ENCODE measurements at places on chromosomes 3 and 15. TPM values are rescaled to one million over a fixed set of nuclear protein-coding genes. Genes with fewer than 3 reads are reported as not detected.

The ECE2 gene
- not detected for total RNA-seq

The SI gene
- 1.0 TPM for total RNA-seq

The CCR2 gene
- 3.3 TPM for total RNA-seq

The CCDC39 gene
- 0.64 TPM for total RNA-seq

The ANKRD63 gene
- total RNA-seq, result not detected

The CD200R1 gene
- total RNA-seq, result 3.8 TPM

The NBEAL2 gene
- total RNA-seq, result 42.9 TPM

The KY gene
- not detected for total RNA-seq

The ISLR2 gene
- total RNA-seq, result 0.61 TPM

The VEPH1 gene
- 2.8 TPM for total RNA-seq

The CMTM8 gene
- 5.6 TPM for total RNA-seq

The NOP10 gene
- 157 TPM for total RNA-seq

The CCR8 gene
- not detected for total RNA-seq

The RETNLB gene
- not detected for total RNA-seq

The TMEM108 gene
- 1.5 TPM for total RNA-seq

The ACKR4 gene
- total RNA-seq, result 4.6 TPM

The MME gene
- 138 TPM for total RNA-seq

The PRKCD gene
- total RNA-seq, result 80.4 TPM

The CHRM5 gene
- total RNA-seq, result not detected

The GATM gene
- 10.6 TPM for total RNA-seq

The ZBED2 gene
- total RNA-seq, result not detected

The SLC12A1 gene
- total RNA-seq, result not detected

The GRK7 gene
- total RNA-seq, result not detected

The KLHL6 gene
- 5.7 TPM for total RNA-seq

The TEX55 gene
- not detected for total RNA-seq

The KLHL40 gene
- not detected for total RNA-seq

The CHMP2B gene
- total RNA-seq, result 33.6 TPM

The MITF gene
- total RNA-seq, result 43.8 TPM

The ITIH1 gene
- not detected for total RNA-seq

The SLC27A2 gene
- total RNA-seq, result 1.7 TPM

The SLC22A13 gene
- total RNA-seq, result 1.00 TPM

The CLASP2 gene
- 41.1 TPM for total RNA-seq

The LSMEM2 gene
- total RNA-seq, result not detected

The CORO2B gene
- 4.9 TPM for total RNA-seq

The TMEM62 gene
- 25.2 TPM for total RNA-seq

The HRG gene
- total RNA-seq, result not detected

The TGM5 gene
- total RNA-seq, result 0.45 TPM

The WNT5A gene
- 1.7 TPM for total RNA-seq

The MCF2L2 gene
- 0.16 TPM for total RNA-seq

The RTP3 gene
- total RNA-seq, result not detected

The HHLA2 gene
- total RNA-seq, result 0.32 TPM

The BUB1B gene
- 0.39 TPM for total RNA-seq
